ENCODE measurements at places on chromosomes 4 and X.

DNA sequence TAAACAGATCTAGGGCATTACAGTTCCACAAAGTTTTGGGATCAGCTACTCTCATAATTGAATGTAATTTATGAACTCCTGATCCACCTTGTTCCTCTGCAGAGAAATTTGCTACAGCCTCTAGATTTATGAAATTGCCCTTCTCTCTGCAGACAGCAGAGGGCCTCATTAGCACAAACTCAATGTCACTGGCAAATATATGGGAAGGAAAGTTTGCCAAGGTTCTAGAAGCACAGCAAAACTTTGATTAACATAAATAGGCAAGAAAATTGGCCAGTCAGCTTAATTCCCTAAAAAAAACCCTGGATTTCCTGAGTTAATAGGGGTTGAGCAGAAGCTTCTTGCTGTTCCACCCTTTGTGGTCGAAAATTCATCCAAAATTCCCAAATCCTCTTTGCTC, 31.5 kb downstream of the PRPS1 start:
- DNase-seq = peak; percentile 70

DNA sequence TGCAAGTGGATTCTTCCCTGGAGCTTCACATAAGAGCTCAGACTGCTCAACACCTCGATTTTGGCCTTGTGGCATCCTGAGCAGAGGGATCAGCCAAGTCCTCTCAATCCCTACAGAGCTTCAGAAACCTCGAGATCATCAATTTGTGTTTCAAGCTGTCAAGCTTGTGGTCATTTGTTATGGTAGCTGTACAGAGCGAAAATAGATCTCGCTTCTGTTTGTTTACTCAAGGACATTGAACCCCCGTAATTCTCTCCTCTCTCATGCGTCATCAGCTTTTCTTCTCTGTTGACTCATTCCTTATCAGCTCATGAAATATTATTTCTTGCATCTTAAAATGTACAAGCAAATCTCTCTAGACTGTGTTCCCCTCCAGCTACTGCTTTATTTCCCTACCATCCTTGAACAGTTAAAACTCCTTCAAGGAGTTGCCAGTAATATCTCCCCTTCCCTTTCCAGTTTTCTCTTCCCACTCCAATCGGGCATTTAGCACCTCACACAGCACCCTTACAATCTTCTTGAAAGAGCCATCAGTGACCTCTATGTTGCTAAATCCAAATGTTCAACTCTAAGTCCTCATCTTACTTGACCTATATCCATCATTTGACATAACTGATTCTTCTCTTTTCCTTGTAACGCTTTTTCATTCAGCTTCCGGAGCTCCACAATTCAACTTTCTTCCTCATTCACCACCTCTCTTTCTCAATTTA, 106.2 kb upstream of the FAT1 start:
- DNase-seq = no peak

GRCh38 chr4:119955256-119955655, 111.4 kb downstream of the MAD2L1 start:
- DNase-seq = no peak

DNA sequence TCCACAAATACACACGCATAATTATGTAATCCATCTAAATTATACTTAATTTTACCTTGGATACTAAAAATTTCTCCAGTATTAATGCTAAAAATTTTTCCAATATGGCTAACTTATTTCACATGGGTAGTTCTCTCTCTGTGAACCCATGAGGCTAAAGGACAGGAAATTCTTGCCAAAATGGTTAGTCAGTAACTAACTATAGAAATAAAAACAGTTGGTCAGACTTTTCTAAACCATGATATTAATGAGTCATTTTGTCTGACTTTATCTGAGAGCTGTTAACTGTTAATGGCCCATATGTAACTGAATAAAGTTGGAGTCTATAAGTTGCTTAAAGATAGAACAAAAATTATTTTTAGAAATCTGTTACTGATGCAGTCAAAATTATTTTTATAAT, 549.4 kb downstream of the TLL1 start:
- DNase-seq = no peak

DNA sequence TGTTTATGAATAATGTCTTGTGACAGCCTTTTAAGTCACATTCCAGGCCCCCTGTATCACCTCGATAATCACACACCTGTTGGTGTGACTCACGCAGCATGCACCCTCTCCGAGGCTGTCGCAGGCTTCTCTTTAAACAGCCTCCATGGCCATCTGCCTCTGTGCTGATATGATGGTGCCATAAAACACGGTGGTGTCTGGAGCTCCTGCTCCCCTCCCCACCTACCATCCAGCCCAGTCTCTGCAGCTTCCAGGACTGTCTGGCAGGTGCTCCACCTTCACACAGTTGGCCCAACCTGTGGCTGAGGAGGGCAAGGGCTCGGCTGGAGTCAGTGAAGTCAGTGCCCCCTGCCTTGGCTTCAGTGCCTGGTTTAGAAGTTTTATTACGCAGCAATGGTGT, 173.8 kb upstream of the RPL34 start:
- no peak for DNase-seq

DNA sequence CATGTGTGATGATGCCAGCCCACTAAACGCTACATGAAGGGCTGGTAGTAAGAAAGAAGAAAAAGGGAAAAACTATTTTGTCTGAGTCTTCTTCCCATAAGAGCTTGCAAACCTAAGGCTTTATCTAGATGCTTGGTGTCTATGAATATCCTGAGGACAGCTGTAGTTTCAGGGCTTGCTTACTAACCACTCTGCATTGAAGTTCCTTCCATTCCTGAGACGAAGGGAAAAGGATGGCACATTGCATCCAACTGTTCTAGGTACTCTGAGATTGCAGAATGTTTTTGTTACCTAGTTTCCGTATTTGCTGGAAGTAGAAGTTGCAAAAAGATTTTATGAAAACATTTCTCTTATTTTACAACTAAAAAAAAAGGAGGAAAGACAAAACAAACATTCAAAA, 544.6 kb downstream of the IL15 start:
- DNase-seq = no peak

GRCh38 chrX:12910423-12911121, 4.2 kb downstream of the TLR8 start:
- no peak for DNase-seq

DNA sequence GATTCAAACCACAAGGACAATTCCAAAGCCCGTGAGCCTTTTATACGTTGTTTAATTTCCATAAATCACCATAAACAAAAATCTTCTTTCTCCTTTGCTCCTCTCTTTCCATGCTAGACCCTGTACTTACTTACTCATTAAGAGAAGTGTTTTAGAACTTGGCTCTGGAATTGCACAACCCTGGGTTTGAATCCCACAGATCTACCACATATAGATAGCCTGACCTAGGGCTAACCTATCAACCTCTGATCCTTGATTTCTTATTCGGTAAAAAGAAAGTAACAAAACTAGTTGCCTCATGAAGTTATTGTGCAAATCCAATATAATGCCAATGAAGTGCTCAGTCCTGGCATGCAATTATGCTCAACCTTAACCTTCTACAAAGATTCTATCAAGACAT, 68.8 kb downstream of the ZAR1 start:
- DNase-seq = no peak

- peak; percentile 58 for DNase-seq
Observed at GRCh38 chrX:139126493-139126892, 404.0 kb upstream of the F9 start.

GRCh38 chrX:10482261-10482660, 138.1 kb downstream of the MID1 start:
- DNase-seq = no peak

GRCh38 chr4:2686379-2687265, 69.5 kb downstream of the TNIP2 start:
- DNase-seq = no peak

Measured in activated CD4-positive, alpha-beta T cell treated with anti-CD3 and anti-CD28 coated beads, Interleukin-2, amount 10 ng/mL, durations not matched to agents 24 days and 14 days (primary cell).